ENCODE measurements at places on chromosomes 5 and 9. TPM values are rescaled to one million over a fixed set of nuclear protein-coding genes. Genes with fewer than 3 reads are reported as not detected.

The SCGB3A2 gene
- not detected for total RNA-seq

The MEIKIN gene
- total RNA-seq, result not detected

The MARVELD2 gene
- 1.4 TPM for total RNA-seq

The BSPRY gene
- total RNA-seq, result 1.0 TPM

The PCDHA7 gene
- 0.38 TPM for total RNA-seq

The TAF11L6 gene
- not detected for total RNA-seq

The DRD1 gene
- total RNA-seq, result not detected

The CCDC187 gene
- 0.15 TPM for total RNA-seq

The PCDHA11 gene
- total RNA-seq, result 0.36 TPM

The IGIP gene
- total RNA-seq, result 20.4 TPM

The GLDC gene
- total RNA-seq, result 1.3 TPM

The IL9 gene
- not detected for total RNA-seq

The GABRA6 gene
- not detected for total RNA-seq

The IFNA2 gene
- not detected for total RNA-seq

The AK1 gene
- 75.9 TPM for total RNA-seq

The ELP1 gene
- total RNA-seq, result 30.5 TPM

The CDX1 gene
- total RNA-seq, result not detected

The SPINK13 gene
- total RNA-seq, result not detected

Measured in spleen (tissue), 13 donors.